ENCODE measurements at places on chromosomes 2 and 18.
A peak's percentile ranks its signal among the peaks of the same experiment; 100 is the strongest.

DNA sequence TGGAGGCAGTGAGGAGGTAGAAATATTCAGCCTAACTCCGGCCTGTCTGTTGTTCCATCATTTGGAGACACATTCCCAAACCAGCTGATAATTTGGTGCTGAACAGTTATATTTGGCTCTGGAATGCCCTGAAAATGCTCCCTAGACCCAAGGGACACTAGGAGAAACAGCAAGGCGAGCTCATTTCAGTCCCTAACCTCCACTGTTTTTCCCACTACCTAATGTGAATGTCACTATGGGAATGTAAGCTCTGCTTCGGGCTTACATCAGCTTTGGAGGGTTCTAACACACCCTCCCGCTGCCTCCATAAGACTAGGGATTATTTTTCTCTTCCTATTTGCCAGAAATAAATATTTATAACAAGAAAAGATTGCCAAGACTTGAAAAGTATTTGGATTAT is 103.5 kb downstream of the ANTXR1 start:
- no peak for DNase-seq

- peak; percentile 39 for DNase-seq
Measured at GRCh38 chr2:177573120-177573519, 180.5 kb downstream of the AGPS start.

DNA sequence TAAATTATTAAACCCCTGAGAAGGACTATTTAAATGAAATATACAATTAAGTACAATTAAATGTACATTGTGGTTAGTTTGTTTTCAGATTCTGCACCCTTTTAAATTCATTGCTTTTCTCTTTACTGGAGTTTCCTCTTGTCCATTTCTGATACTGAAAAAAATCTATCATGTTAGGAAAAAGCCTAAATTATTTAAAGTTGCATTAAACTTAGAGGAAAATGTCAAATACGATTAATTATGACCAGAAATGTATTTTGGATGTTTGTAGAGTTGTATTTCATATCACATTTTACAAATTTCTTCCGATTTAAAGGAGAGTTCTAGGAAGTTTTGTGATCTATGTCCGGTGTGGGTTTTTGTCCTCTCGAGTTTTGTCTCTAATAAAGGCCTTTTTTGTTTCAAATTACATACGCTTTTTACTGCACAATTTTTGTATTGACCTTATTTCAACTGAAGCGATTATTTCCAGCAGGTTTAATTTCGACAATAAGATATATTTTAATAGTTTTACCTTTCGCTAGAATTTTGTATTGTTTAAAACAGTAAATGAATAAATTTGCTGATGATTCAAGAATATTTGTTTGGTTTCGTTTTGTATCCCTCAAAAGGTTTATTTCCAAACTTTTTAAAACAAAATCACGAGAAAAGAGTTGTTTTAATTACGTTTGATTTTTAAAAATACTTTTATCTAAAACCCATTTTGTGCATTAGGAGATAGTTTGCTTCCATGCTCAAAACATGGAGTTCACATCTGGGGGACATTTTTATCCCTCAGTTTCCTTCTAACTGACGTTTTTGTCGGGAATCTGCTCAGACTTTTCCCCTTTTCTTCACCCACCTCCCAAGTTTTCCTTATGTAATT is 3.3 kb upstream of the SATB2 start:
- peak; percentile 35 for DNase-seq

DNA sequence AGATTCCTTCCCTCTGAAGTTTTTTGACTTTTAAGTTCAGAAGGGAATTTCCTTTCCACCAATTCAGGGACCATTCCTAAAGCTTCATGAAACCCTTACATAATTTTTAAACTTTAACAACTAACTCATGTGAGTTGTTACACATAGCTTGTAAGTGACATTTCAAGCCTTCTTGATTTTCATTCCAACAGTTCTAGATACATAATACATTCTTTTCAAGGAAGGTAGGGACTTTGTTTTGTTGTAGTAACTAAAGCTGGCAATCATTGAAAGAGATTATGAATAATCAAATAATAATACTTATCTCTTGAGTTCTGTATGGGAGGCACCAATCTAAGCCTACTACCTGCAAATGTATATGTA is 45.4 kb downstream of the SETBP1 start:
- no peak for DNase-seq

- DNase-seq, result no peak
Measured at GRCh38 chr2:161943011-161943410, 131.0 kb downstream of the DPP4 start.

DNA sequence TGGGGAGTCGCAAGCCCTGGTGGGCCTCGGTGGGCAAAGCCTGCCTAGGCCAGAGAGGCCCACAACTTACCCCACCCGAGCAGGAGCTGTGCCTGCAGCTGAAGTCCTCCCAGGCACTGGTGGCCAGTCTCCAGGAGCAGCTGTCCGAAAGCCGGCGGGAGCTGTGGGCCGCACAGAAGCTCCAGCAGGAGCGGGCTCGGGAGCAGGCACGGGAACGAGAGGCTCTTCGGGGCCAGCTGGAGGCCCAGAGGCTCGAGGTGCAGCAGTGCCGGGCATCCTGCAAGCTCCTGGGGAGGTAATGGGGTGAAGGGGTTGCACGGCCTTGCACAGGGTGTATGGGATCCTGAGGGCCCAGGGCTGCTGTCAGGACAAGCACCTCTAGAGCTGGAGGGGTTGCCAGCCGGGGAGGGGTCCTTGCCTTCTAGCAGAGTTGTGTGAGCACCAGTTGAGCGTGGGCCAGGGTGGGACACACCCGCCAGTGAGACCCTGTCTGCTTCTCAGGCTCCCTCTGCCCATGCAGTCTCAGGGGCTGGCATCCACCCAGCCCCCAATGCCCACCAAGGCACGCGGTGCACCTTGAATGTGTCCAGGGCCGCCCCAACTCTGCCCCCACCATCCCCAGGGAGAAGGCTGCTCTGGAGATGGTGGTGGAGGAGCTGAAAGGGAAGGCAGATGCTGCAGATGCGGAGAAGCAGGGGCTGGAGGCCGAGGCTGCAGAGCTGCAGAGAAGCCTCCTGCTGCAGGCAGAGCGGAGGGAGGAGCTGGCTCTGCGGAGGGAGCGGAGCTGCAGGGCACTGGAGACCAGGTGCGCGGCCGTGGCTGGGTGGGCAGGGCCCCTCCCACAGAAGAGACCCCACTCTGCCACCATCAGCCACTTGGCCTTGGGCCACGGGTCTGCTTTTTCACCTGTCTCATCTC is 27.2 kb downstream of the CROCC2 start:
- no peak for DNase-seq

- no peak for DNase-seq
Measured at GRCh38 chr2:195642679-195643068, 14.4 kb upstream of the SLC39A10 start.

All from astrocyte of the hippocampus (primary cell).